ENCODE measurements at places on chromosomes 12 and 14.

DNA sequence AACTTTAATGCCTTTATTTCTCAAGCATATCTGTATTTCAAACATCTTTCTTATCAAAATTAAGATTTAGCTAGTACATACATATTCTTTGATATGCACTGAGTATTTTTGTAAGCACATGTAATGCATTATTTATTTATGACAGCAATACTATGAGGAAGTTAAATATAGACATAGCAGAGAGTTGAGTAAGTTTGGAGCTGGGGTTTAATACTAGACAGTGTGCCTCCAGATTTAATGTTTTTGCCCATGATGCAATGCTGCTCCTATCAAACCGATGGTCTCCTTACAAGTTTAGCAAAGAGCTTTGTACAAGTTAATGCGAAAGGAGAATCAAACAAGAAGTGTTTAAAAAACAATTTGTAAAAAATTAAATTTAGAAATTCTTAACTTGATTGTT lies 826.6 kb upstream of the MGAT4C start:
- DNase-seq = no peak

GRCh38 chr12:21800011-21800410 lies 25.5 kb upstream of the KCNJ8 start:
- no peak for DNase-seq

GRCh38 chr12:112439769-112440168 lies 21.0 kb downstream of the PTPN11 start:
- DNase-seq = no peak

DNA sequence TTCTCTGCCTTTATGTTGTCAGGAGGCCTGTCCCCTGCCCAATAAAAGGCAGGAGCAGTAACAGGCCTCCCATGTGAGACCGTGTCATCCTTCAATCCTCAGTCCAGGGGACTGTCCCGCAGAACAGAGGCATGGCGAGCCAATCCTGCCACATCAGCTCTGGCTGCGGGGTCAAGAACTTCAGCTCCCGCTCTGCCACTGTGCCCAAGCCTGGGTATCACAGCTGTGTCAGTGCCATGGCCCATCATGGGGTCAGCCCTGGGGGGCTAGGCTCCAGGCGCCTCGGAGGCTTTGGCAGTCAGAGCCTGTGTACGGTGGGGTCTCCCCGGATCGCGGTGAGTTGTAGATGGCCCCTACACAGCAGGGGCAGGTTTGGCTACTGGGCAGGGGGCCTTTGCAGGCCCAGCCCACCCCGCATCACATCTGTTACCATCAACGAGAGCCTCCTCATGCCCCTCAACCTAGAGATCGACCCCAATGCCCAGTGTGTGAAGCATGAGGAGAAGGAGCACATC lies 19.9 kb upstream of the KRT83 start:
- no peak for DNase-seq

DNA sequence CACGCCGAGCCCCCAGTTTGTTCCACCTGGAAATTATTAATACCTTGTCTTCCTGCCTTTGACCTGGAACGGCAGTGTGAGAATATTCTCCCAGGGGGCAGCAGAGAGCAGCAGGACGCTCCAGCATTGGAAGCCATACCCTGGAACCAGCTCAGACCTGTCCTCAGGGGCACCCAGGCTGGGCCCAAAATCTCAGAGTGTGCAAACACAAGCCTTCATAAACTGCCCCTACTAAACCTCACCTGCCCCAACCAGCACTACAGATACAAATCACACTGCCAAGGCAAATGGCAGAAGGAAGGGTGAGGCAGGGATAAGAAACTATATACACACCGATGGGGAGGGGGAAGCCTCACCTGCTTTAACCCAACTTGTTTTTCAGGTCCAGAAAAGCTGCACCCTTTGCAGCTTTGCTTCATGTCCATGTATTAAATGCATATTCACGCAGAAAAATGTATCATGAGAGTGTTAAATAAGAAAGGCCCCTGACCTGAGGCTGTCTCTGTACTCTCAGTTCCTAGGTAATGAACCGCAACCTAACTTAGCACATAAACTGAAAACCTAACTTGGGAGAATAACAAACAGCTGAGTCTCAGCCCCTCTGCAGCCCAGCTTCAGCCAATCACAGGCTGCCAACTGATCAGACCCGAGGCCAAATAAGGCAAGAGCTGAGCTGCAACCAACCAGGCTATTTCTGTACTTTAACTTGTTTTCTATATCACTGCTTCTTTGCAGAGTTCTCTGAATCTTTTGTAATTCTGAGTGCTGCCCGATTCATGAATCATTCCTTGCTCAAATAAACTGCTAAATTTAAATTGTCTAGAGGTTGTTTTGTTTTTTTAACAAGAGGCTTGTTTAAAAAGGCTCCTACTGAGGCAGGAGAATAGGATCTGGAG lies 130.1 kb downstream of the SPTSSA start:
- no peak for DNase-seq

DNA sequence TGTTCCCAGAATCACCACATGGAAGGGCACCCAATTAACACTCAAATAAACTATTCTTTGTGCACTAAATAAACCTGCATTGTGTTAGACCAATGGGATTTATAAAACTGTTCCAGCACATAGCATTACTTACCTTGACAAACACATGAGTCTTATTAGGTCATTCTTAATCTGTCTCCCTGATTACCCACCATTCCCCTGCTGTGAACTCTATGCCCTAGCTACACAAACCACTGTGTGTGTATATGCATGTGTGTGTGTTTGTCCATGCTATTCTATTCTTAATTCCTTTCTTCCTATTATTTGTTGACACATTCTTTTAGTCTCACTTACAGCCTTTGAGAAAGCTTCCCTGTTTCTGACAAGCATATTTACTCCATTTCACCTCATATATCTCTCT lies 303.6 kb upstream of the GARIN6 start:
- DNase-seq = no peak
